Substantia nigra (tissue), 51 donors: ENCODE measurements at places on chromosomes 1 and 21.

- no peak for DNase-seq
These were observed 28.5 kb upstream of the SDE2 start for GRCh38 chr1:226027538-226028217.

DNA sequence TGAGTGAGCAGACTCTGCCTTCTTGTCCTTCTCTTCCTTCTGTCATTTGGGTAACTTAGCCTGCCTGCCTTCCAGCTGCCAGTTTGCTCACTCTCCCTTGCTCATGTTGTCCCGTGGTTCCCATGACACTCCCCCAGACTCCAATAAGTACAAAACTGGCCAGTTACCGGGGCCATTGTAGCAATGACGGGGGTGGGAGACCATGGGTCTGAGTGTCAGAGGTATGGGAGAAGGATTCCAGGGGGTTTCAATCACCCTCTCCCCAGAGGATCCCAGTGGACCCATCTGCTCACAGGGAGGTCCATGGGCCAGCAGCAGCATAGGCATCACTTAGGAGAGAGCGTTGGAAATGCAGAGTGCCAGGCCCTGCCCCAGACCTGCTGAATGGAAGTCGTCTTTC, 51.3 kb downstream of the CAPN9 start:
- DNase-seq, result no peak

DNA sequence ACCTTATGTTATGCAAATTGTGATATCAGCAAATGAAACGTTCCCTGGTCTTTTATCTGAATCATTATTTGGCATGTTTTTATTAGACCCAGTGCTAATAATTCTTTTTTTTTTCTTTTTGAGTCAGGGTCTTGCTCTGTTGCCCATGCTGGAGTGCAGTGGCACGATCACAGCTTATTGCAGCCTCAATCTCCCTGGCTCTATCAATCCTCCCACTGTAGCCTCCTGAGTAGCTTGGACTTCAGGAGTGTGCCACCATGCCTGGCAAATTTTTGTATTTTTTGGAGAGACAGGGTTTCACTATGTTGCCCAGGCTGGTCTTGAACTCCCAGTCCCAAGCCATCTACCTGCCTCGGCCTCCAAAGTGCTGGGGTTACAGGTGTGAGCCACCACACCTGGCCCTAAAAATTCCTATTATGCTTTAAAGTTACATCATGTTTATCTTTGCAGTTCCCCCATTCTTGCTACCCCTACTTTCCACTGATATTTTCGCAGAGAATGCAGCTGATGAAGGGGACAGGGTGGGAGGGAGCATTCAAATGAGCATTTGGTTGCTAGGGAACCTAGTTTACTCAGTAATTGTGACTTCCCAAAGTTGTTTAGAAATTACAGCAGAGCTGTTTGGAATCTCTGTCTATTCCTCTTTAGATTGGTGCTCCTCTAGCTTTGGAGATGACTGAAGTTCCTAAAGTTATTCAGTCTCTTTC, 18.4 kb downstream of the C1orf21 start:
- DNase-seq, result no peak

DNA sequence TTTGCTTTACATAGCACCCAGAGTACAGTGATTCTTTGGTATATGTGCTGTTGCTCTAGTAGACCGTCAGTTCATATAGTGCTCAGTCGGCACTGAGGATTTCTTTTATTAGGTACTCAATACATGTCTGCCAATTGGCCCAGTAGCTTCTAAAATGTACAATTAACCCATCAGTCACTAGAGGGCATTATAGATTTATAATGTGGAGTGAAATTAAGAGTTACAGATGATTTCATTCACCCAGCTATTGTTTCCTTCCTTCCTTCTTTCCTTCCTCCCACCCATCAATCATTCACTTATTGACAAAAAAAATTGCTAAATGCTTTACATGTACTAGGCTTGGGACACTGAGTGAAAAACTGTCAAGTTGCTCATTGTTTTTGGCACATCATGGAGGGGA, 263.6 kb upstream of the USP24 start:
- DNase-seq, result no peak

- DNase-seq, result peak; percentile 70
These were observed 52.5 kb upstream of the ZNF648 start for GRCh38 chr1:182113879-182114626.

GRCh38 chr1:199843861-199844260, 183.6 kb upstream of the NR5A2 start:
- DNase-seq, result no peak

- DNase-seq, result no peak
These were observed 8.9 kb upstream of the GPR37L1 start for GRCh38 chr1:202113690-202114300.

GRCh38 chr1:48903291-48903690, 126.6 kb upstream of the BEND5 start:
- no peak for DNase-seq

DNA sequence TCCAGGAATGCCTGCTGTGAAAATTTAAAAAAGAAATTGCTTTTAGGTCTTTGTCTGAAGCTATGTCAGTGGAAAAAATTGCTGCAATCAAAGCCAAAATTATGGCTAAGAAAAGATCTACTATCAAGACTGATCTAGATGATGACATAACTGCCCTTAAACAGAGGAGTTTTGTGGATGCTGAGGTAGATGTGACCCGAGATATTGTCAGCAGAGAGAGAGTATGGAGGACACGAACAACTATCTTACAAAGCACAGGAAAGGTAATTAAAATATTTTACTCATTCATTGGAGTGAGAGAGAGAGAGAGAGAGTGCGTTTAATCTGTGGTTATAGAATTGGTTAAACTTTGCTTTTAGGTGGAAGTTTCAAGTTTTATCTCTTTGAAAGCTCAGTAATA, 20.0 kb downstream of the CDC73 start:
- no peak for DNase-seq

DNA sequence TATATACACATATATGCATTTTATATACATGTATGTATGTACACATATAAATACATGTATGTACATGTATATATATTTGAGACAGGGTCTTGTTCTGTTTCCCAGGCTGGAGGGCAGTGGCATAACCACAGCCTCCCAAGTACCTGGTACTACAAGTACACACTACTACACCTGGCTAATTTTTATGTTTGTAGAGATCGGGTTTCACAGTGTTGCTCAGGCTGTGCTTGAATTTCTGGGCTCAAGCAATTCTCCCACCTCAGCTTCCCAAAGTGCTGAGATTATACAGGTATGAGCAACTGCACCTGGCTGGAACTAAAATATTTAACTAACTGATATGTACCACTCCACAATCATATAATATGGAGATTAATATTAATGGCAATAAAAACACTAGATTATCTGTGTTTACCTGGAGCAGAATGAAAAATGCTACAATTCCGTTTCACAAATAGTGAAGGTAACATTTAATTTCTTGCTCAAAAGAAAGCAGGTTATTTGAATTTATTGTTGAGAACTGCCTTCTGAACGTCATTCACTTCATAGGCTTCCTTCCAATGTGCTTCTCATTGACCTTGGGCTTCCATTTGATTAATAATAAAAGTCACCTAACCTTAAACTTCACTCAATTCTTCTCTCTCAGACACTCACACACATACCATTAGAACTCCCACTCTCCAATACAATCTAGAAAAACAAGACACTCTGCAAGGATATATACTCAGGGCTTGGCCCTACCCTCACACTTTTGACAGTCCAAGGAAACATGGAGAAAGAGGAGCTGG, 57.0 kb downstream of the PTGER3 start:
- DNase-seq, result no peak

DNA sequence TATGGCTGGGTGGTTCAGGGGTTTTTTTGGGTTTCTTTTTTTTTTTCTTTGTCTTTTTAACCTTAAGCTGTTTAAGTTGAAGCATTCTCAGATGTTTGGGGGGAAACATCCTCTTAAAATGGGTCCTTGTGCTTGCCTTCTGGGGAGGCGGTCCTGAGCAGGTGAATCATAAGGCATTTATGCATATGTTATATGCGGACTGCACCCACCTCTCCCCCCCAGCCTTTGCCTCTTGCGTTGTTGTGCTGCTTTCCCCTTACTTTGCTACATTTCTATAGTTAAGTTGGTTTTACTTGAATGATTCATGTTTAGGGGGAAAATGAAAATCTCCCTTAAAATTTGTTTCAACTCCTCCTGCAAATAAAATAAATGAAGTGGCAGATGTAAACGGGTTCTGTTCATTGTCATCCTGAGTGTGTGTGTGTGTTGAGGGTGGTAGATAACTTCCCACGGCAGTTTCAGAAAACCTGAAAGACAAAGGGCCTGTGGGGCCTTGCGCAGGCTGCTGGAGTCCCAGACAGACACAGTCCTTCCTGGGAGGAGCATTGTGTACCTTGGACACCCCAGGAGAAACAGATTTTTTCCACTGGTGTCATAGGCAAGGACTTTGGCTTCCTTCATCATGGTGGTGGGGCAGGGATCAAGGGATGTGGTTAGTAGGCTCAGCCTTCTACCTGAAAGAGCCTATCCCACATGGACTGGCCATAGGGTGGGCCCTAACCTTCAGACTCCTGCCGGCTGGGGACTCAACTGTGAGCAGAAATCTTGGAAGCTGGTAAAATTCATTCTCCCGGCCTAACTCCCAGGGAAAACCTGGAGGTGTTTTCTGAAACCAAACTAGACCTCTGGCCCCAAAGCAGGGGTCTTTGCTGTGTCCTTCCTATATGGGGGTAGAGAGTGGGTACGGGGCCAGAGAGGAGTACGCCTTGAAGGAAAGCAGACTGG, 926 bp upstream of the SH3D21 start:
- no peak for DNase-seq

GRCh38 chr1:10674700-10675609, 121.5 kb downstream of the CASZ1 start:
- DNase-seq, result no peak

- no peak for DNase-seq
These were observed 65.2 kb upstream of the GFI1 start for GRCh38 chr1:92551916-92552315.

DNA sequence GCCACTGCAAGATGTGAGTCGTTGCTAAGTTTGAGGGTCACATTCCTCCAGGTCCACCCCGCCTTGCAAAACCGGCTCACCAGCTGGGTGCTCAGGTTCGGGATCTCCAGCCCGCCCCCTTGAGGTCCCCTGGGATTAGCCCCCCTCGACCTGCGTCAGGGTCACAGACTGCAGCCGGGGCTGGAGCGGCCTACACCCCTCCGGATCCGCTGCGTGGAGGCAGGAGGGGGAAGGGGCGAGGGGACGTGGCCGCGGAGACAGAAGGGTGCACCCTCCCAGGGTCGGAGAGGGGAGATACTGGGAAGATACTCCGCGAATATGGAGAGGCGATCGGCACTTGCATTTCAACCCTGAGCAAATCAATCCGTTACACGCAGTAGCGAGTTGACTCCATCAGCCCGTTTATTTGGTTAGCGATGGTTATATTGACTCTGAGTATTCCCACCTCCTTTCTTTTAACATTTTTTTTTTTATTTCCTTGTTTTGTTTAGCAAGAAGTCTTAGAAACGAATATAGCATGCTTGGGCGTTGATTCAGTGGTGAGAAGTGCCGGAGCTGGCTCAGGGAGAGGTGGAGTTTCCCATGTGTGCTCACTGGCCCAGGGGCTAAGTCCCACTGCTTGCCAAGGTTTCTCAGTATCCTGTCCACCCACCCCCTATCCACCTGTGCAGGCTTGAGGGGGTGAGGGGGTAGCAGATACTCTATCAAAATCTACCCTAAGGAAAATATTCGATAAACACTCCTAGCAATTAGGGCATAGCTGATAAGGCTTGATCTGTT, 997 bp downstream of the IFNAR2 start:
- peak; percentile 50 for DNase-seq

DNA sequence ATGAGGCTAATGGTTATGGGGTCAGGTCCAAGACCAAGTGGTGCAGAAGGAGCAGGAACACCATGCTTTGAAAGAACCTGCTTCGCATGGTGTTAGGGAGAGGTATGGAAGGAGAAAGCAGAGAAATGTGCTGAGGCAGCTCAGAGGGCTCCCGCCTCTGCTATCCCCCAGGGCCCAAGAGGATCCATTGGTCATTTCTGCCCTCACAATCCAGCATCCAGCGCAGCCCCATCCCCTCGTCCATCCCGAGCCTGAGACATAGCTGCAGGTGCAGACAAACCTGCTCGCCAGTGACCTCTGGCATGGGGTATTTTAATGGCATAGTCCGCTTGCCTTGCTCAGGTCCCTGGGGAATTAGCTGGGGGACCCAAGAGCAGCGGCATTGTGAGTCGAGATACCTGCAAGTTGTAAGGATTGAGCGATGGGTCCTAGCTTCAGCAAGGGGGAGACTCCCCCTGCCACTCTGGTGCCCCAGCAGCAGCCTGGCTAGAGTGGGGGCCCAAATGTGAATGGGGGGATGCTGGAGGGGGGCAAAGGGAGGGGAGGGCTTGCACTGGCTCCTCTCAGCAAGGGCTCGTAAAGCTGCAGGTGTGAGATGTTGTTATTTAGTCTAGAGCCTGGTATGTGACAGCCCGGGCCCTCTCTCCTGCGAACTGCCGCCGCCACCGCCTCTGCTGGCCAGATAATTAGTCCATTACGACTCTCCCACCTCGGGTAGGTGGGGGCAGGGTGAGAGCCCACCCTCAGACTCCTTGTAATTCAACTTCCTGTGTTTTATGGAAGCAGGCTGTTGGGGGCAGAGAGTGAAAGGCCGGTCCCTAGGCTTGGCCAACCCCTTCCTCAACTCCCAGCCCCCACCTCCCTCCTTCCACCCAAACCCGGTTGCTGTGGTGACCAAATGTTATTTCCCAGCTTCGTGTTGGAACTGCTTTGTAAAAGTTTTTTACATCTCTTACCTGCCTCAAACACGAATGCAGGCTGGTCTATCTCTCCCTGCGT, 118.8 kb downstream of the RNF220 start:
- DNase-seq, result no peak

- no peak for DNase-seq
These were observed 20.4 kb downstream of the DEGS1 start for GRCh38 chr1:224203243-224204016.

DNA sequence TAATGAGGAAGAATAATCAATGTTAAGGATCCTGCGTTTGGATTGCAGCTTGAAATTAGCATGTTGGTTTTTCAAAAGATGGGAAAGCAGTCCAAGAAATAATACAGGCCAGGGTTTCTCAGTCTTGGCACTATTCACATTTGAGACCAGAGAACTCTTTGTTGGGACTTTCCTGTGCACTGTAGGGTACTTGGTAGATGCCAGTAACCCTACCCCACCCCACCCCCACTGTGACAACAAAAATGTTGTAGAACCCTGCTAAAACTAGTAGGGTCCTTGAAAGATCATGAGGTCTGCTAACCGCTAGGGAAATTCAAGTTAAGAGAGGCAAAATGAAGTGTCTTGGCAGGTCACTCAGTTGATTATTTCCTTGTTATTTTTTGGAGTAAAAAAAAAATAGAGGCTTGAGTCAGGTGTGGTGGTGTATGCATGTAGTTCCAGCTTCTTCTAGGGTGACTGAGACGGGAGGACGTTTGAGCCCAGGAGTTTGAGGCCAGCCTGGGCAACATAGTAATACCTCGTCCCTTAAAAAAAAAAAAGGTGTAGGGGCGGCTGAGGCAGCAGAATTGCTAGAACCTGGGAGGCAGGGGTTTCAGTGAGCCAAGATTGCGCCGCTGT, 53.3 kb downstream of the SPEN start:
- no peak for DNase-seq

GRCh38 chr1:167620002-167620401, 10.0 kb upstream of the RCSD1 start:
- DNase-seq, result no peak

GRCh38 chr21:39384674-39385298, 35.9 kb upstream of the HMGN1 start:
- DNase-seq, result no peak

GRCh38 chr1:46056325-46056724, 76.1 kb downstream of the PIK3R3 start:
- no peak for DNase-seq
